Hindlimb muscle (tissue), 1 donor: ENCODE measurements at places on chromosomes 3 and 15.

- no peak for DNase-seq
These were observed 53.9 kb upstream of the FRMD4B start for GRCh38 chr3:69439643-69440270.

- peak; percentile 36 for DNase-seq
These were observed 31.8 kb downstream of the IQGAP1 start for GRCh38 chr15:90419738-90420406.

- DNase-seq = no peak
These were observed 163.0 kb upstream of the SLC2A2 start for GRCh38 chr3:171189394-171190080.

DNA sequence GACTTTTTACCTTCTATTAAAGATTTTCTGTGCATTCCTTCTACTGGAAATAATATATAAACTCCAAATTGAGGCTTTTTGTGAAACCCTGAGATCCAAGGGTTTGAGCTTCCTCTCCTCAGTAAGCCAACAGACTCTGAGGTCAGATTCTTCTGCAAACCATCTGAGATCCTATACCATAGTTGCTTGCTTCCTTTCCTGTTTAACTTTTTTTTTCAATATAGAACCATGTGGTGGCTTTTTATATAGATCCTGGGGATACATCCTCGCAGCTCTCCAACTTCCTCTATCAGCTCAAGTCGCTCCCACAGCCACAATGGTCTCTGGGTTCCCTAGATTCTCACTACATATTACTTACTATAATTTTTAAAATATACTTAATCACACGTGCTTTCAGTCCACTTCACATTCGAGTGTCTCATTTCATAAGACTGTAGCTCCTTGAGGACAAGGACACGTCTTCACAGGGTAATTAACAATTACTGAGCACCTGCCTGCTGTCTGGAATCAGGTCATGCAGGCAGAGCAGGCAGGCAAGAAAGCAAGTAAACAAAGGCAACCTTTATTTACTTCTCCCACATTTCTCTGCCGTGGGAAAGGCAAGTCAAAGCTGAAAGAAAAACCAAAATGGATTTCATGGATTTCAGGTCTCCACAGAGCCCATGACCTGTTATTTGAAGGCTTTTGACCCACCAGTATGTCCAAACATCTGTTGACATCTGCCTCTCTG is 941.5 kb downstream of the FHIT start:
- no peak for DNase-seq

DNA sequence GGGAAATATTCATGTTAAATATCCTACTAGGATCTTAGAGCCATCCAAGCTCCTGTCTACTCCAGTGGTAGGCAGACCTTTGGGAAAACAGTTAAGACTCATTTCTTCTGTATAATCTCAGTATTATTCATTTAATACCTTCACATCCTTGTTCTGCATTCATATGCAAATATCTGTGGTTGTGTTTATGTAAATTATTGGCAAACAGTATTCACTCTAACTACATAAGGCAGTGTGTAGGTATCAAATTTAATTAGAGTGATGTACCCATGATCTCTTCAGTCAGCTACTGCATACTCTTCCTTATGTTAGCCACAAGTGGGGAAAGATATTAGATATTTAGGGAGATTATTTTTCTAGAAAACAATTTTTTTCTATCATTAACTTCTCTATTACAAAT is 200.8 kb upstream of the SLC2A2 start:
- DNase-seq = no peak

DNA sequence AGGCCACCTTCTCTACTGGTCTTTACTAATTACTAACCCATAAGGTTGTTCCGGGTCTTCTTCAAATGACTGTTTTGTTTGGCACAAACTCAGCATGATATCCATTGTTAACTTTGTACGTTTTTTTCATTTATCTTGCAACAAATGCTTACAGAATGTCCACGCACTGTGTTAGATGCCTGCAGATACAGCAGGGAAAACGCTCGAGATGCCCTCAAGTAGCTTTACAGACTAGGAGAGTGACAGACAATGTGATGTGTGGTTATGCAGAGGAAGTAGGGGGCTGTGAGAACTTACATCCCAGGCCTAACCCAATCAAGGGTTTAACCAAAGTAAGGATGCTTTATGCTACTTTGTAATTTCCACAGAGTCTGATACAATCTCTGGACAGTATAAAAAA is 949 bp upstream of the RFC4 start:
- DNase-seq = no peak

GRCh38 chr15:64515196-64515595 is 54.8 kb downstream of the ZNF609 start:
- DNase-seq = no peak

- no peak for DNase-seq
These were observed 20.2 kb upstream of the AHSG start for GRCh38 chr3:186592682-186593081.

- no peak for DNase-seq
These were observed 49.5 kb downstream of the GLDN start for GRCh38 chr15:51390966-51391422.
